ENCODE measurements at places on chromosomes 2 and 18. TPM values are rescaled to one million over a fixed set of nuclear protein-coding genes. Genes with fewer than 3 reads are reported as not detected.

CCDC102B gene
- total RNA-seq: 10.4 TPM

GBX2 gene
- not detected for total RNA-seq

DSG1 gene
- total RNA-seq: 0.89 TPM

INHBB gene
- 2.5 TPM for total RNA-seq

REG1B gene
- not detected for total RNA-seq

STK16 gene
- total RNA-seq: 19.3 TPM

- DNase-seq: no peak
These were observed 675 bp downstream of the GEMIN6 start for GRCh38 chr2:38778687-38779082.

- no peak for DNase-seq
These were observed 125.7 kb downstream of the KCTD1 start for GRCh38 chr18:26422472-26423162.

DNA sequence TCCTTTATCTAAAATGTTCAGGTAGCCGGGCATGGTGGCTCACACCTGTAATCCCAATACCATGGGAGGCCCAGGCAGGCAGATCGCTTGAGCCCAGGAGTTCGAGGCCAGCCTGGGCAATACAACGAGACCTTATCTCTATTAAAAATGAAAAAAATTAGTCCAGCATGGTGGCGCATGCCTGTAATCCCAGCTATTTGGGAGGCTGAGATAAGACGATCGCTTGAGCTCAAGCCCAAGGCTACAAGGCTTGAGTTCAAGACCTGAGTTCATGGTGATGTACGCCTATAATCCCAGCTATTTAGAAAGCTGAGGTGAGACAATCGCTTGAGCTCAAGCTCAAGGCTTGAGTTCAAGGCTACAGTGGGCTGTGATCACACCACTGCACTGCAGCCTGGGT is 45.6 kb upstream of the GPR75 start:
- DNase-seq: no peak
